Activated naive CD4-positive, alpha-beta T cell treated with anti-CD3 and anti-CD28 coated beads for 36 hours (primary cell): ENCODE measurements at places on chromosomes 16 and 17. TPM values are rescaled to one million over a fixed set of nuclear protein-coding genes. Genes with fewer than 3 reads are reported as not detected.

The CCL13 gene
- total RNA-seq, result not detected

- DNase-seq, result peak; percentile 86
Observed at GRCh38 chr17:74957935-74958740, 14.4 kb downstream of the HID1 start.

DNA sequence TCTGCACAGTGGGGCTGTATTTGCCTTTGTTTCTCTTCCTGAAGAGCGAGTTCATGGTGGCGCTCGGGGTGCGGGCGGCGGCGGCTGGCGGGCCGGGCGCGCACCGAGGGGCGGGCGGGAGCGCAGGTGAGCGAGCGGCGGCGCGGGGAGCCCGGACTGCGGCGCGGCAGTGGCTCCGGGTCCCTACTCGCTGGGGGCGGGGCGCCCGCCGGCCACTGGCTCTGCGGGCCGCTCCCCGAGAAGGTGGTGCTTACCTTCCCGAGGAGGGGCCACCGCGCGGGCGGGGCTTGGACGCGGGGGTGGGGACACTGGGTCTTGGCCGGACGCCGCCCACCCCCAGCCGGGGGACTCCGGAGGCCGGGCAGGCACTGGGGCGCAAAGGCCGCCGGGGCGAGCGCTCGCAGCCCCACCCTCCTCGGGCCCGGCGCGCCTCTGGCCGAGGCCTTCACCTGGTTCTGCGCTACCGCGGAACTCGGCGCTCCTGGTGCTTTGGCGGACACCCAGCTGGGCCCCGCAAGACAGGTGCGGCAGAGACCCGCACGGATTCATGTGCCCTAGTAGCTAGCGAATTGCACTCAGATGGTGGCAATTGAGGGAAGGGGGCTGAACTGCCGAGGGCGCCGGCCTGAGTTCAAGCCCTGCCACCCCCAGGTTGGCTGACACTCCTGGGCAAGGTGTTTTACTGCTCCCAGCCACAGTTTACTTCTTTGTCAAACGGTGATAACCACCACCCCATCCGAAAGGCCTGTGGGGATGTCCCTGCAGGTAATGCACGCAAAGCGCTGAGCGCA is at the start of gene PPL:
Gene PPL (minus strand): TSS at position 158 of the 791 bp plus-strand sequence. CDS start 103 bp downstream, at position 55.
- peak; percentile 26 for DNase-seq

DNA sequence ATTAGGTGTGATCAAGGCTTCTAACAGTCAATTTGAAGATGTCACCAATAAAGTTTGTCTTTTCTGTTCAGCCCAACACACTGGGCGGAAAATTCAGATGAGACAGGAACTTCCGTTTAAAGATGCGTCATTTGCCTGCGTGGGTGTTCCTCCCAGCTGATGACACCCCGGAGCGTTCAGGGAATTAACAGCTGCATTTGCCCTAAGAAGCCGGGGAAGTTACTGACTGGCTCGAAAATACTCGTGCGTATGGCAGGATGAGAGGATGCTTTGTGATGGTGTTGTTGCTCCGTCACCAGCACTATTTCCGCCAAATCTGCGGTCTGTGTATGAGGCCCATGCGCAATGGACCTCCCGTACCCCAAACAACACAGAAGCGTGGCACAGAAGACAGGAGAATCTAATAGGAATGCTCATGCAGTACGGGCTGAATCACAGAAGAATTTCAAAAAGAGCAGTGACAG is 11.9 kb upstream of the PVALEF start:
- no peak for DNase-seq

The TK1 gene
- 173 TPM for total RNA-seq

DNA sequence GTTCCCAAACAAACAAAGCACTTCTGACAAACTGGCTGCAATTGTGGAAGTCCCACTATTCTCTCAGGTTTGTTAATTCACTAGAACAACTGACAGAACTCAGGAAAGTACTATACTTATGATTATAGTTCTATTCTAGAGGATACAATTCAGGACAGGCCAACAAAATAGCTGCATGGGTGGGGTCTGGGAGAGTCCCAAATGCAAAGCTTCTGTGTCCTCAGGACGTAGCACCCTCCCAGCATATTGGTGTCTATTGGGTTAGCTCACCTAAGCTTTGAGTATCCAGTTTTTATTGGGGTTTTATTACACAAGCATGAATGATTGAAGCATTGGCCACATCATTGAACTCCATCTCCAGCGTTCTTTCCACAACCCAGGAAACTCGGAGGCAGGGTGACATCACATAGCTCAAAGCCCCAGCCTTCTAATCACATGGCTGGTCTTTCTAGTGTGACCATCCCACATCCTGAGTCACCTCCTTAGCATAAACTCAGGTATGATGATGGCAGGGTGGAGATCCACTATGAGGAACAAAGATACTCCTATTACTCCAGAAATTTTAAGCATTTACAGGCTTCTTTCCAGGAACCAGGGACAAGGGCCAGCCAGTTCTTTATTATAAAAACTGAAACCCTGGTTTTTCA is 43.9 kb upstream of the CCNF start:
- no peak for DNase-seq

GRCh38 chr16:50591800-50592771 is 43.9 kb downstream of the NKD1 start:
- no peak for DNase-seq

DNA sequence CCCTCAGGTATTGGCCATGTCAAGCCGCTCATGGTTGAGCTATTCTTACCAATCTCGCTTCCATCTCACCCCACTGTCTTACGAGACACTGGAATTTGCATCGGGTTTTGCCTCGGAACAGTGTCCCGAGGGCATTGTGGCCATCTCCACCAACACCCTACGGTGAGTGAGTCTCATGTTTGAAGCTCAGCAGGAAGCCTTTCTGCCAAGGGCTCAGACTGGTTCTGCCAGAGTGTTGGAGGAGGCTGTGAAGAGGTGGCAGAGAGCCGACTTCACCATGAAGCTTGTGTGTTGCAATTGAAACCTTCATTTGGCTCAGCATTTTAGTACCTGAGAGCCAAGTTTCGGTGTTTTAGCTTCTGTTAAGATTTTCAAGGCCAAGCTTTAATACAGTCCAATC is 38.0 kb downstream of the SF3B3 start:
- no peak for DNase-seq

DNA sequence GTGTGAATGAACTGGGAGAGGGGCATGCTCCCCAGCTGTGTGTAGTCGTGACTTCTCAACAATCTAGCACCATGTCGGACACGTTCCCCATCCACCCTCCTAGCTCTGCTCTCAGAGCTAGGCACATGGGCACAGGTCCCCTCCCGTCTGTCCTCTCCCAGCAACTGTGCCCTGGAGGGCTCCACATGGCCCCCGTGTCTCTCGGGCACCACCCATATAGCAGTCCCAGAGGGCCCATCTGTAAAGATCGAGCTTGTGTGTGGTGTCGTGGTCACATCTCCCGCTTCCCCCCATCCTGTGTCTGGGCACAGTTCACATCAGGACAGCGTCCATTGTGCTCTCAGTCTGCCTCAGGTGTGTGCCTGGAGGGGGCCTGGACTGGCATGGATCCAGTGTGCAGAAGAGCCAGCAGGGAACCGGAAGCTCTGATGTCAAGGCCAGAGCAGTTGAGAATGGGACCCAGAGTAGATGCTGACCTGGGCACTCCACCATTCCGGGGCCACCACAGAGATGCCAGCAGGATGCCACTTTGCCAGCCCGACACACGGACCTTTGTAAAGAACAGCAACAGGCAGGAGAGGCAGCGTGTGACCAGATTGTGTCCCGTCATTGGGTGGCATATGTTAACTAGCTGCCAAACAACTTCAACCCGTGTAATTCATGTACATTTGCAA is 55.7 kb downstream of the MARF1 start:
- no peak for DNase-seq

GRCh38 chr17:27946513-27946912 is 53.3 kb upstream of the LYRM9 start:
- no peak for DNase-seq

- no peak for DNase-seq
Observed at GRCh38 chr17:43392397-43392796, 6.4 kb upstream of the ARL4D start.

The CES4A gene
- total RNA-seq, result 5.1 TPM

GRCh38 chr17:53462393-53462811 is 360.3 kb upstream of the KIF2B start:
- DNase-seq, result no peak

The RAB37 gene
- 2.3 TPM for total RNA-seq

DNA sequence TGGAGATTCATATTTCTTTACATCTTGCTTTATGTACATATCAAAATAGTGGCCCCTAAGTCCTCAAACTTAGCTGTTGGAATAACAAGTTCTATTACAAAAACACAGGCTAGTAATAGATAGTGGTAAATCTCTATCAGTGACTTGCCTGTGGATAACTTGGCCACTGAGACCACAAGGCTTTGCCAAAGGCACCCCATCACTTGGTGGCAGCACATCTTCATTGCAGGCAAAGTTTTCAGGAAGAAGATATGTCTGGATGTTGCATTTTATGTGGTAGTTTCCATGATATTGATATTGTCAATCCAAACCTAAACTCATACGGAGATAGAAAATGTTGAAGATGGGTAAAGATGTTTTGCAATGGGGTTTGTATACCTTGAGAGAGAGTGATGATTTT is 58.5 kb downstream of the KNOP1 start:
- no peak for DNase-seq

The ANKRD40 gene
- total RNA-seq, result 25.7 TPM

DNA sequence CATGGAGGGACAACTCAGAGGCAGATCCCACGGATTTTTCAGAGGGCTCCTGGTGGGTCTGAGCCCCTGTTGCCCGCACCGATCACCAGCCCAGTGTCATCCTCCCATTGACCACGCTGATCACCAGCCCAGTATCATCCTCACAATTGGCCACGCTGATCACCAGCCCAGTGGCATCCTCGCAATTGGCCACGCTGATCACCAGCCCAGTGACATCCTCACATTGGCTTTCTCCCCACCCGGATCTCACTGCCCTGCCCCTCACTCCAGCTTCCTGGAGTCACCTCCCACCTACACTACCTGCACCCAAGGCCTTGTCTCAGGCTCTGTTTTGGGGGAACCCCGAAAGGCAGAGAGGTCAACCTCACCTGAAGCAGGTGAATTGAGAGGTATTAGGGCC is 358.2 kb upstream of the TNRC6C start:
- no peak for DNase-seq

The TP53TG3F gene
- not detected for total RNA-seq

DNA sequence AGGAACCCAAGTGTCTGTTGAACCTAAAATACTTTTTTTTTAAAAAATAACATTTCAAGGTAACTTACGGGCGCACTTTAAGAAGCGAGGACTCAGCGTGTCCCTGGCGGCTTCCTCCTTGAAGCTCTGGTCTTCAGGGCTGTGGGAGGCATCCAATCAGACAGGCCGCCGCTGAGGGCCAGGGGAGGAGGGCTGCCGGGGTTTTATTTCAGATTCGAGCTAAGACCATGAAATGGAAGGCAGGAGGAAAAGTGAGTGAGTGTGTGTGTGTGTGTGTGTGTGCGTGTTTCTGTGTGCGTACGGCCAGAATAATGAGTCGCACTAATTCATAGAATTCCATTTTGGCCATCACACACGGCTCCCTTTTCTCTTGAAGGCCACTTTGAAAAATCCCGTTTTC is 41.1 kb downstream of the C16orf78 start:
- DNase-seq, result no peak

The TEKT1 gene
- total RNA-seq, result not detected

DNA sequence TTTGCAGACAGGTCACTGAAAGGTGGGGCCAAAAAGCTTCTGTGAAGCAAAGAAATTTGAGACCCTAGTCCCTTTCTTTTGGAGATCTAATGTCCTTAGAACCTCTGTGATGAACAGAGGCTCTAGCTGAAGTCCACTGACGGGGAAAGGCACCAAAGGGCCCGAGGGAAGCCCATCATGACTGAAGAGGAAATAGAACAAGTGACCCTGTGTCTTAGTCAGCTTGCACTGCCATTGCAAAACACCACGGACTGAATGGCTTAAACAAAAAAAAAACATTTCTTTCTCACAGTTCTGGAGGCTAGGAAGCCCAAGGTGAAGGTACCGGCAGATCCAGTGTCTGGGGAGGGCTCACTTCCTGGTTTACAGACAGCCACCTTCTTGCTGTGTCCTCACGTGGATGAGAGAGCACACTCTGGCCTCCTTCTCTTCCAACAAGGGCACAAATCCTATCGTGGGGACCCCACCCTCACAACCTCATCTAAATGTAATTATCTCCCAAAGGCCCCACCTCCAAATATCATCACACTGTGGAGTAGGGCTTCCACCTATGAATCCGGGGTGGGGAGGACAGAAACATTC is 24.3 kb upstream of the ASGR2 start:
- no peak for DNase-seq

GRCh38 chr16:29111421-29111820 is 126.6 kb downstream of the LAT start:
- no peak for DNase-seq

- no peak for DNase-seq
Observed at GRCh38 chr17:43658900-43659299, 2.8 kb downstream of the MEOX1 start.

DNA sequence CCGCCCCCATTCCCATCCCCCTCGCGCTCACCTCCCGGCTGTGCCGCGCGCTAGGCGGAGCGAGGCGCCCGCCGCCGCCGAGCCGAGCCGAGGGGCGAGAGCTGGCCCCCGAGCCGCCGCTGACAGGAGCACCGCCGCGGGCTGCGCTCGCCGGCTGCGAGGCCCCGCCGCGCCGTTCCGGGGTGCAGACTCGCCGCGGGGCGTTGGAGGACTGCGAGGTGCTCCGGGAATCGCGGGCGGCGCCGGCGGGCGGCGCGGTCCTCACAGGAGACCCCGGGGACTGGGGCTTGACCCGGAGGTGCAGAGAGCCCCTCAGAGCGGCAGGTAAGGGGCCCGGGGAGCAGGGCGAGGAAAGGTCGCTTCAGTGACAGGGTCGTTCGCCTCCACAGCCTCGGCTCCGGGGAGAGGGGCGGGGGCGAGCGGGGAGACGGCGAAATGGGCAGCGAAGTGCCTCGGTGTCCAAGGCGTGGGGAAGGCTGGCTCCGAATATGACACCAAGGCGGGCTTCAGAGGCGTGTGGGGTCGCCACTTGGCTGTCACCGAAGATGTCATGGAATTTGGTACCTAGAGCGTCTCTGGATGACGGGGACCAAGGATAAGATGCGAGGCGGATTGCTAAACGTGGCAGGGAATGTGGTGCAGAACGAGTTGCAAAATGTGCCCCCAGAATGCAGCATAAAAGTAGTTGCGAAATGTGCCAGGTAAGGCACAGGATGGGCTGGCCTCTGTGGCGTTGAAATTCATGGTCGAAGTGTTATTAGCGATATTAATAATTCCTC is 580 bp downstream of the TANC2 start:
- peak; percentile 51 for DNase-seq
